Dorsolateral prefrontal cortex (tissue), 122 donors: ENCODE measurements at places on chromosomes 5 and 9.

DNA sequence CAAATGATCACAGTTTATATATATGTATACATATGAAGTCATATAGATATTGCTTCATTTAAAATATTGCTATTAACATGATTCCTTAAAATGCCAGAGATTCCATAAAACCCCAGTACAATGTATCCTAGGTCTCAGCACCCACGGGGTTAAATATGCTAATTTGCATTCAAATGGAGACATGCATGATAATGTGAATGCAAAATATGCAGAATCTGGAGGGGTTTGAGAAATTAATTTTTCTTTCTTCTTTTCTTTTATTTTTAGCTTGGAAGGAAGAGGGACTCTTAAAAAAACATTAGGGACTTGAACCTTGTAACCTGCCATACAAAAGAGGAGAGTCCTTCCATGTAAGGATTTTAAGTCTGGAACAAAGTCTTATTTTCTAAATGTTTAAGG, 211.9 kb downstream of the MEF2C start:
- no peak for DNase-seq

DNA sequence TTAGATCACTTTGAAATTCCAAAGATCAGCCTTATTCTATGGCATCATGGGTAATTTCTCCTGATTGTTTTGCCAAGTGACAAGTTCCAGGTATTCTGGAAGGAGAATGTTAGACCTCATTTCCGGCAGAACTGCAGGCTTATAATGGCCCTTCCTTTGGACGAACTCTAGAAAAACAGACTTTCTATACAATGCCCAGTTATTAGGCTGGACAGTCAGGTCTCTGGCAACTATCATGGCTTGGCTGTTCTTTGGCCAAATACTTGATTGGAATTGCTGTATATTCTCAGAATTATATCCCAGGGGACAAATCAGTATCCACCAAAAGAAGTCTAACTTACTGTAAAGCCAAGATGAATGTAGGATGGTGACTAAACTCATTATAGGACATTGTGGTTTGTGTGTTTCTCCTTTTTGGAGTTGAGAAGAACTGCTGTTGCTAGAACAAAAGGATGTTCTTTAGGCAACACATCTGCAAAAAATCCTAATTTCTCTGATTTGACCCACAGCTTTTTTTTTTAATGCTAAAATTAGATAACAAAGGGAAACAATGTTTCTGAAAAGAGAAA, 69.0 kb downstream of the ADAMTSL1 start:
- DNase-seq: no peak

GRCh38 chr5:98318386-98318785, 455.1 kb upstream of the RGMB start:
- no peak for DNase-seq

- peak; percentile 69 for DNase-seq
Observed at GRCh38 chr9:129252937-129253802, 75.1 kb upstream of the IER5L start.
